Eye (tissue), 1 donor: ENCODE measurements at places on chromosomes 6 and 20.

GRCh38 chr20:45340236-45340847 is 7.9 kb downstream of the SDC4 start:
- DNase-seq = no peak

DNA sequence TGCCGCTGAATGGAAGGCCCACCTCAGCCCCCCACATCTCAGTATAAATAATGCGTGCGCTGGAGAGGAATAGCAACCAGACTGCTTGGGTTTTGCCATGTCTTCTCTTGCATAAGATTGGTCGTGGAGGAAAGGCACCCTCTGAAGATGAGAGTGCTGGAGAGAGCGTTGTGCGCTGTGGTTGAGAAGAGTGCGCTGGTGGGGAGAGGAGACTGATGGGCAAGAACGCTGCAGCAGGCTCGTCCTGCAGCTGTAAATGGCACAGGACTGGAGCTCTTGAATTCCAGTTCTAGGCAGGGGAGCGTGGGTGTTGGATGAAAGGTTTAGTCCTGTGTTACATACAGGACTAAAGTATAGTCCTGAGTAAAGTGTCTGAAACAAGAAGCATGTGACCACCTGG is 51.5 kb downstream of the RPRD1B start:
- no peak for DNase-seq

DNA sequence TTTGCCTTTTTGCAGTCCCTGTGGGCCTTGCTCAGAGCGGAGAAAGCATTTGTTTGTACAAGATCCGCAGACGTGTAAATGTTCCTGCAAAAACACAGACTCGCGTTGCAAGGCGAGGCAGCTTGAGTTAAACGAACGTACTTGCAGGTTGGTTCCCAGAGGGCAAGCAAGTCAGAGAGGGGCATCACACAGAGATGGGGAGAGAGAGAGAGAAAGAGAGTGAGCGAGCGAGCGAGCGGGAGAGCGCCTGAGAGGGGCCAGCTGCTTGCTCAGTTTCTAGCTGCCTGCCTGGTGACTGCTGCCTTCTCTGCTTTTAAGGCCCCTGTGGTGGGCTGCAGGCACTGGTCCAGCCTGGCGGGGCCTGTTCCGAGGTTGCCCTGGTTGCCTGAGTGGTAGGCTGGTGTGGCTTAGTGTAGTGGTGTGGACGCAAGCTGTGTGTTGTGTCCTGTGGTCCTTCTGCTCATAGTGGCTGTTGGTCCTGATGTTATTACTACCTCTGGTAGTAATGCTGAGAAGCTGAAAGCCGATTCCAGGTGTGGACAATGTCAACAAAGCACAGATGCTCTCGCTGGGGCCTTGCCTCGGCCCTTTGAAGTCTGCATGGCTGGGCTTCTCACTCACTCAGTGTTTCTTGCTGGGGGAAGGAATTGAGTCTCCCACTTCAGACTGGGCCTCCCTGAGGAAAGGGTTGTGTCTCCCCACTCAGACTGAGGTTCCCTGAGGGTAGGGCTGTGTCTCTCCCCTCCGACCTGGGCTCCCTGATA is 12.1 kb downstream of the VEGFA start:
- no peak for DNase-seq

- DNase-seq = no peak
These were observed 459.1 kb upstream of the CITED2 start for GRCh38 chr6:139833592-139833991.

DNA sequence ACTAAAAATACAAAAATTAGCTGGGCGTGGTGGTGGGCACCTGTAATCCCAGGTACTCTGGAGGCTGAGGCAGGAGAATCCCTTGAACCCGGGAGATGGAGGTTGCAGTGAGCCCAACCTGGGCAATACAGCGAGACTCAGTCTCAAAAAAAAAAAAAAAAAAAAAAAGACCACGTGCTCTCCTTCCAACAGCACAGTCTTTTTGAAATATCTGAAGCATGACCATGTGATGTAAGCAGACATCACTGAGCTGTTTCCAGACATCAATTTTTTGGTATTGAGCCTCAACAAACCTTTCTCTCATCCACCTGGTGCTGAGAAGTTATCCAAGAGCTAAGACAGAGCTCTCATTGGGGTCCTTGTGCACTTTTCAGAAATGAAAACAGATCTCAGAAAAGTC is 249.2 kb downstream of the FOXA2 start:
- DNase-seq = no peak

GRCh38 chr6:33075208-33075567 is 602 bp upstream of the HLA-DPB1 start:
- no peak for DNase-seq

GRCh38 chr20:43774754-43775153 is 48.0 kb upstream of the GTSF1L start:
- DNase-seq = no peak

- peak; percentile 72 for DNase-seq
These were observed 36.4 kb downstream of the PSMG4 start for GRCh38 chr6:3294921-3295871.

DNA sequence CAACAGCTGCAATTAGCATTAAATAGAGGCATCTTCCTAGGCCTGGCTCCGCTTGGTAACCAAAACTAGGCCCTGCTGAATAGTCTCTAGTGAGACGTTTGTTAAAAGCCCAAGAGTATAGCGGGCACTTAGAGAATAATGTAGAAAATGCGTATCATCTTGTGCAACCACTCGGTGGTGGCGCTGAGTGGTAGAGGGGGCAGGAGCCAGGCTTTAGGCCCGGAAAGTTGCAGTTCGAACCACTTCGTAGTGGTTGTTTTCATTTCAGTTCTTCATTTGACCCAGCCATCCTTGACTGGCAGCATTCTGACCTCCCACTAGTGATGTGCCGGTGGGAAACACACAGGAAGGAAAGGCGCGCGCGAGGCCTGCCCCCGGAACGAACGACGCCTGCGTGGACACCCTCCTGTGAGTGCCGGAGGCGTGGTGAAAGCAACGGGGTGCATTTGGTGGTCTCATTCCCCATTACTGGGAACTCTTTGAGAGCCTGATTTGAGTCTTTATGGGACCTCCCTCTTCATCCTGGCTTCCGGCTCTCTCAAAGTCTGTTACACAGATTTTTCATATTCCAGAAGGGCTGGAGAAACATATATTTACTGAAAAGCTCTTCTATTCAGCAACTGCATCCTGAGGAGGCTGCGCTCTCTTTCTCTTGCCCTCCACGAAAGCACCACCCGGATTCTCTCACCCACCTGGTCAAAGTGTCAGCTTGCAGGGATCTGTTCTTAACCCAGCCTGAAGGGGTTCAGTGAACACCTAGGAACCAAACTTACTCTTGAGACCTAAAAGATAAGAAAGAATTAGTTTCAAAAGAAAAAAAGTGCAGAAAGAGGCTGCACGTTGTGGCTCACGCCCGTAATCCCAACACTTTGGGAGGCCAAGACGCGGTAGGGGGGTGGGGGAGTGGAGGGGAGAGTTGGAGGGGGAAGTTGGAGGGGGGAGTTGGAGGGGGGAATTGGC is 18.2 kb downstream of the GPX5 start:
- peak; percentile 83 for DNase-seq

GRCh38 chr20:13158369-13158768 is 62.7 kb upstream of the ISM1 start:
- DNase-seq = peak; percentile 13

DNA sequence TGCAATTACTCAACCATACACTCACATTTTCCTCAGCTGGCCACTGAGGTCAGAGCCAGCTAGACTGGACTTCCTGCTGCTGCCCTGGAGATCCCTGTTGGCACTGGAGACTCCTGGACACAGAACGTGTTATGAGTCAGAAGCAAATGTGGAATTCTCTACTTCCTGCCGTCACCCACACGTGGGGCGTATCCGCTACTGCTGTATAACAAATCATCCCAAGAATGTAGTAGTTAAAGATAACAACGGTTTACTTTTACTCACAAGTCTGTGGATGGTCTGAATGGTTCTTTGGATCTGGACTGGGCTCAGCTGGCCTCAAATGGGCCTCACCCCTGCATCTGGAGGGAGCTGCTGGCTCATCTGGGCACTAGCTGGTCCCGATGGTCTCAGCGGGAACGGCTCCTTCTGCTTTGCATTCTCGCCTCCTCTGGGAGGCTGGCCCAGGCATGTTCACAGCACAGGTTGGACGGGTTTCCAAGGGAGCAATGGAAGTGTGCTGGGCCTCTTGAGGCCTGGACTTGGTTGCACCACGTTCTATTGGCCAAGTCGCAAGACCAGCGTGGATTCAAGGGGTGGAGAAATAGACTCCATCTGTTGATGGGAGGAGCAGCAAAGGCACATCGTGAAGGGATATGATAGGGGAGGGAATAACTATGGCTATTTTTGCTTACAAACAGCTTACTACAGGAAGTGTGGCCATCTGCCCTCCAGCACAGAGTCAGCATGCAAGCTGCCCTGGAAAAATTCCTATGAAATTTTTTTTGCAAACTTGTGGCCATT is 118.5 kb downstream of the SNX5 start:
- DNase-seq = no peak

DNA sequence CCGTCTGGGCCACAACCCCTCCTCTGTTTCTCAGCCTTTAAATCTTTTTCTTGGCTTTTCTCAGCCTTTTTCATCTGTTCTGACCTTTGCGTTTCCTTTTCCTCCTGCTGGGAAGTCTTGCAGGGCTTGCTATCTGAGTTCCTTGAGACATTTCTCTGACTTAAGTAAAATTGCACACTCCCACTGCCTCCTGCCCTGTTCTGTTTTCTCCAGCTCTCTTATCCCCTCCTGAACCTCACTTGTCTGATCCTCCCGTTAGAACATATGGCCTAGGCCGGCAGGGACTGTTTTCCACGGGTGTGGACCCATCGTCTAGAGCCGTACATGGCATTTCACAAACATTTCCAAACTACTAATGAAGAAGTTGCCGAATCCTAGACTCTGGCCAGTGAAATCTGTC is 63.0 kb downstream of the ARID1B start:
- DNase-seq = peak; percentile 23

- no peak for DNase-seq
These were observed 16.7 kb upstream of the B3GAT2 start for GRCh38 chr6:70973604-70974003.

DNA sequence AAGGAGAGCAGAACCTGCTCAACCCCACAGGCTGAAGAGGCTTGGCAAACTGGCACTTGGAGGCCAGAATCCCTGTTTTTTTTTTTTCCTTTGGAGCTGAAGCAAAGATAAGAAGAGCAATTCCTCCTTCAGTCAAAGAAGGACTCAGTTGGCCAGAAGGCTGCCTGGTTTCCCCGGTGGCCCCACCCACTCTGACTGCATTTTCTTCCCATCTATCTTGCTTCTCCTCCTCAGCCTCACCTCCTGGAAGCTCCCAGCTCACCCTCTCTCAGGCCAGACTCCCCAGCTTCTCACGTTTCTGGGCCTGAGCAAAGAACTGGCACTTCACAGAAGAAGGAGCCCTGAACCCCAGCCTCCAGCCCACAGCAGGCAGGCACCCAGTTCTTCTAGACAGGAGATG is 2.4 kb downstream of the LRFN2 start:
- no peak for DNase-seq

GRCh38 chr20:5526516-5526915 is 209.8 kb upstream of the PROKR2 start:
- DNase-seq = no peak

DNA sequence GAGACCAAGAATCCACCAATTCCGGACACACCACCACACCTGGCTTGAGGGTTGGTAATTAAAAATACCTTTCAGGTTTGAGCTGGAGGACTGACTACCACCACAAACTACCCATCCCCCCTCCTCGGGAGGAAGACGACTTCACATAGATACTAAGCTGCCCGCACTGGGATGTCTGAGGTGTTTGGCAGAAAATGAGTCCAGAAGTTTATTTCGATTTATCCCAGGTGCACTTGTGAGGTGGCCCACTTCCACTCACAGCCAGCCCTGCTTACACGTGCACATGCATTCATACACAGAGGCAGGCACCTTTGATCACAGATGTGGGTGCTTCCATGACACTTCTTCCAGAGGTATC is 187.1 kb downstream of the ID4 start:
- no peak for DNase-seq
